ENCODE measurements at places on chromosomes 13 and 19.

GRCh38 chr19:19966862-19967261, 66.1 kb downstream of the ZNF93 start:
- DNase-seq = no peak

GRCh38 chr13:41034881-41035280, 15.8 kb upstream of the ELF1 start:
- no peak for DNase-seq

- DNase-seq = no peak
Measured at GRCh38 chr19:6259312-6259861, 20.4 kb downstream of the MLLT1 start.

DNA sequence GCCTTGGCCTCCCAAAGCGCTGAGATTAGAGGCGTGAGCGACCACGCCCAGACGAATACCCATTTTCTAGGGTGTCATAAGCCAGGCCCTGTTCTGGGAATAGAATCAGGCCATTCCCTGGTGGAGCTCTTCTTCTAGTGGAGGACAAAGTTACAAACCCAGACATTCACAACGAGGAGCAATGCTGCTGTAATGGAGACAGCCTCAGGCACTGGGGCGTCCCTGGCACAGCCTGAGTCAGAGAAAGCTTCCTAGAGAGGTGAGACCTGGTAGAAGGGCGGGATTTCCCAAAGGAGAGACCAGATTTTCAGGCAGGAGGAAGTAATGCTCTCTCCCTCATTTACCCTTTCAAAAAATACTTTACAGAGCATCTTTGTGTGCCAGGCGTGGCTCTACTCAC, 12.7 kb downstream of the PRKCG start:
- DNase-seq = no peak

DNA sequence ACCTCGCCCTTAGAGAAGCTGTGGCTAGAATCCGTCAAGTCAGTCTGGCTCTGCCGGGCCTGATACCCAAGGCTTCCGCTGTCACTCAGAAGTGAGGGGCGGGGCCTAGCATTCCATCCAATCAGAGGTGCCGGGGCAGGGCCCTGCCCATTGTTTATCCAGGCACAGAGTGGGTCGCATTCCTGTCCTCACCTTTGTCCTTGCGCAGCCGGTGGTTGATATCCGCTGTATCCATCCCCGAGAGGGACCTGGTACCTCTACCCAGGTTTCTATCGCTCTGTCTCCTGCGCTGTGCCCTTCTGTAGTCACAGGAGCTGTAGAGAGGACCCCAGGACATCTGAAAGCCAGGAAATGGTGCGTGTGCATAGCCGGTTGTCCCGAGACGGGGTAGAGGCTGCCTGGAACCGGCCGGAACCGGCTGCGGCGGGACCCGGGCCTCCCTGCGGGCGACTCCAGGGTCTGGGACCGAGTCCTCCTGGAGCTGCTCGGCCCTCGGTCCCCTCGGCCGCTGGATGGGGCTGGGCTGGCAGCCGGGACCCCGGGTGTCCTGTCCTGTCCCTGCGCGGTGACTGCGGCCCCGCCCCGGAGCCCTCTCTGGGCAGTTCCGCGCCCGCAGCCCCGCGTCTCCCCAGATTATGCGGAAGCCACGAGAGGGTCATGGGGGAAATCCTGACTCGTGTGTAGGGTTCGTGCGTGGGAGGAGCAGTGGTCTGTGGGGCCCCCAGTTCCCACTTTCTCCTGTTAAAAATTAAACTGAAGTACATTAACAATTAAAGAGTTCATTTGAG, at the start of gene ZNF763:
Gene ZNF763, plus strand, starts transcription at position 183 of the 788 bp plus-strand sequence. Its CDS starts 169 bp downstream, at position 352.
- DNase-seq = no peak

GRCh38 chr13:114034481-114034891, 60.6 kb upstream of the C13orf46 start:
- no peak for DNase-seq

DNA sequence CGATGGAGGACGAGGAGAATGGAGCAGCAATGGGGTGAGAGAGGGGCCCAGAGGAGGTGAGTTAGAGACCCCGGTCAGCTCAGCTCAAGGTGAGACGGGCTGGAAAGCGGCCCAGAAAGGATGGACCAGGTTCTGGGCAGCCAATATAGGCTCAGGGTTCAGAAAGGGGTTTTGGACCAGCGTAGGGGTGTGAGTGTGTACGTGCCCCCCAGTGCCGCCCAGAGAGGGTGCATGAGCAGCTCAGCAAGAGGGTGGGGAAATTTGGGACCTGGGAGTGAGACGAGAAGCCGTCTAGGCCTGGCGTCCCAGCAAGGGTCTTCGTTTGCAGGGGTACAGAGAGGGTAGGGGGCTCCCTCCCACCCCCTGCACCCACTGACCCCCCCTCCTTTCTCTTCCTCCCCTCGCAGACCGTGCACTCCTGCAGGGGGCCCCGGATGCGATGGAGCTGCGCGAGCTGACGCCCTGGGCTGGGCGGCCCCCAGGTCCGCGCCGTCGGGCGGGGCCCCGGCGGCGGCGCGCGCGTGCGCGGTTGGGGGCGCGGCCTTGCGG, 12.1 kb downstream of the FUT6 start:
- no peak for DNase-seq

GRCh38 chr19:16247353-16248182, 49.9 kb downstream of the AP1M1 start:
- peak; percentile 17 for DNase-seq
